Omental fat pad (tissue), 4 donors: ENCODE measurements at places on chromosomes 3 and 15. TPM values are rescaled to one million over a fixed set of nuclear protein-coding genes. Genes with fewer than 3 reads are reported as not detected.

DNA sequence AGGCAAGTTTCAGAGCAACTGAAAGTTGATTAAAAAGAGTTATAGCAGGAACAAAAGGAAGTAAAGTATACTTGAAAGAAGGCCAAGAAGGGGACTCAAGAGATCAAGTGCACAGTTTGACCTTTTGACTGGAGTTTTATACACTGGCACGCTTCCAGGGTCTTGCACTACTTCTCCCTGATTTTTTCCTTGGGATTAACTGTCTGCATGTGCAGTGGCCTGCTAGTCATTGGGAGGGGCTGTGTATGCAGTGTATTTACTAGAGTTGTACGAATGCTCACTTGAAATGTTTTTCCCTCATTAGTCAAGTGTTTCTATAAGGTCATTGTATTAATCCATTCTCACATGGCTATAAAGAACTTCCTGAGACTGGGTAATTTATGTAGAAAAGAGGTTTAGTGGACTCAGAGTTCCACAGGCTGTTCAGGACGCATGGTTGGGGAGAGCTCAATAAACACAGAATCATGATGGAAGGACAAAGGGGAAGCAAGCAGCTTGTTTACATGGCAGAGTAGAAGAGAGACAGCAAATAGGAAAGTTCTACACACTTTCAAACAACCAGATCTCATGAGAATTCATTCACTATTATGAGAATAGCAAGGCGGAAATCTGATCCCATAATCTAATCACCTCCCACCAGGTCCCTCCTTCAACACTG is 571.8 kb downstream of the ZPLD1 start:
- DNase-seq = no peak

DNA sequence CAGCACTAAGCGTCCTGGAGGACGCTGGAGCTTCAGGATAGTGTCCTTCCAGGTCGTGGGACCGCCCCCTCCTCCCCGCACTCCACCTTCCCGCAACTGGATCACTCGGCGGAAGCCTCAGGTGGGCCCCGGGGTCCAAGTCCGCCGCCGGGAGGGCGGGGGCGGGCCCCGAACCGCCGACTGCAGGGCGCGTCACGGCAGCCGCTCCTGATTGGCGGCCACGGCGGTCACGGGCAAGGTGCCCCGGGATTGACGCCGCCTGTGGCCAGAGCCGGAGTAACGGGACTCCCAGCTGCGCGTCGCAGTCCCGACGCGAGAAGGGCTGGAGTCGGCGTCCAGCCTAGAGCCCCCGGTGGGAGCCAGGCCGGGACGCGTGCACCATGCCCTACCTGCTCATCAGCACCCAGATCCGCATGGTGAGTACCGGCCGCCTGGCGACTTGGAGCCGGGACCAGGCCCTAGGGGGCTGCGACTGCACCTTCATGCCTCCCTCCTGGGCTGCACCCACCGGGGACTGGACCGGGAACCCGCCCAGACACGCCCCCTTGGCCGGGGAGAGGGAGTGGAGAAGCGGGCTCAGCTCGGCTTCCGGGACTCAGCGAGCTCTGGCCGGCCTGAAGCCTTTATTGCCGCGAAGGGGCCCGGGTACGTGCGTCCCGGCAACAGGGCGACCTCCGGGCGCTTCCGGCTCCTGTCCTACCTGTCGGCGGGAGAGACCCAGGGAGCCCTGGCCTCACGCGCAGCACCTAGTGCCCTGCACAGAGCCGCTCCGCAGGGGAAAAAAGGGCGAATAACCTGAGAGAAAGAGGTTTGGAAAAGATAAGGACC is at the start of gene GCHFR:
TSS of gene GCHFR (plus strand) at position 268 of the 828 bp plus-strand sequence. CDS start at position 381, 113 bp downstream.
- peak; percentile 38 for DNase-seq

DNA sequence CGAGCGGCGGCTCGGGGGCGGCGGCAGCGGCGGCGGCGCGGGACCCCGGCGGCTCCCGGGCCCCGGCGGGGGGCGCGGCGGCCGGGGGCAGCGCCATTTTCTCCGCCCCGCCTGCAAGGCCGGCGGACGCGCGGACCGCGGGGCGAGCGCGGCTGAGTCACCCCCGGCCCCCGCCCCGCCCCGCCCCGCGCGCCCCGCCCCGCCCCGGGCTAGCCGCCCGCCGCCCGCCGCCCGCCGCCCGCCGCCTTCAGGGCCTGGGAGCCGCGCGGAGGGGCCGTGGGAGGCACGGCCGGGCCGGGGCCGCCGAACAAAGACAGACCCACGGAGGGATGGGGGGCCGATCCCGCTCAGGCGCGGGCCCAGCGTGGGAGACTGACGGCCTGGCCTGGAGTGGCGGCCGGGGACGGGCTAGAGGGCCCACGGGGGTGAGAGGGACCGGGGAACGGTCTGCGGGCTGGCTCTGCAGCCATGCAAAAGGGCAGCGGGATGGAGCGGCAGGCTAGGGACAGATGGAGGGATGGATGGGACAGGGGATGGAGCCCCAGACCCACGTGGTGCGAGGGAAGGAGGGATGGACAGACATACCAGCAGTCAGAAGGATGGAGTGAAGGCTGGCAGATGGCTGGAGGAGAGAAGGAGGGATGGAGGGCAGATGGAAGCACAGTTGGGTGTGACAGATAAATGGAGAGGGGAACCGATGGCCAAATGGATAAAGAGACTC is at the start of gene EIF4E3:
TSS of gene EIF4E3 (minus strand) at position 132 of the 721 bp plus-strand sequence. CDS start at position 97, 35 bp downstream.
- no peak for DNase-seq

DNA sequence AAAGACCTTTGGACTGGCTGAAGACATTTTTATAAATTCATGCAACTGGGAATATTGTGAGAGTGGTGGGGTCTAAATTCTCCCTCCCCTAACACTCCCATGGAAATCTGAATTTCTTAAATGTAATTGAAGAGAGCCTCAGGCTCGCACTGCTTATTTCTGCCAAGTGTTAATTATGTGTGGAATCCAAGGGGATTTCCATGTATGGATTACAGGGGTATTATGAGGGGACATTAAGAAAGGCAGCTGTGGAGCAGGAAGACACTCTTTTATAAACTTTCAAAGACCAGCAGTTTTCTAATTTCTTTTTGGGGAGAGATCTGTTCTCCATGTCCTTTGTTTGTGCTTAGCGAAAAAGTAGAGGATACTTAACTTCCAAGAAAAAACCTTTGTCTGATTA is 152.1 kb upstream of the TBL1XR1 start:
- DNase-seq = no peak

The TRPM1 gene
- total RNA-seq = 1.8 TPM

DNA sequence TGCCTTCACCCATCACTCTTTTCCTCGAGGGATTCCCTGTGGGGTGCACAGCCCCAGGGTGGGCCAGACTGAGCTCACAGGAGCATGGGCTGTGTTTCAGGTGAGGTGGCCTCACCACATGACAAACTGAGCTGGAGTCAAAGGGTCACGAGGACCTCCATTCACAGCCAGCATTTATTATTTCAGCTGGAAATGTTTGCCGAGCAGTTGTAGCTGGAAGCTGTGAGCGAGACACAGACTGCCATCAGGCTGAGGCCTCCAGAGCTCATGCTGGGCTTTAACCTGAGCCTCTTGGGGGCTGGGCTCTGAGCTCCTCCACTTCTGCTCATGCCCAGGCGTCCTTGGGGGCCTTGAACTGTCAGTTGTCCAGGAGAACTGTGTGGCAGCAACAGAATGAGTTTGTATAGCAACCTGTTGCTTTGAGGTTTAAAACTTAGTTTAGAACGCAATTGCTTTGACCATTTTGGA is 57.5 kb downstream of the FLNB start:
- no peak for DNase-seq

- no peak for DNase-seq
These were observed 140.0 kb downstream of the GADL1 start for GRCh38 chr3:30754426-30754825.

The SH2D7 gene
- not detected for total RNA-seq

DNA sequence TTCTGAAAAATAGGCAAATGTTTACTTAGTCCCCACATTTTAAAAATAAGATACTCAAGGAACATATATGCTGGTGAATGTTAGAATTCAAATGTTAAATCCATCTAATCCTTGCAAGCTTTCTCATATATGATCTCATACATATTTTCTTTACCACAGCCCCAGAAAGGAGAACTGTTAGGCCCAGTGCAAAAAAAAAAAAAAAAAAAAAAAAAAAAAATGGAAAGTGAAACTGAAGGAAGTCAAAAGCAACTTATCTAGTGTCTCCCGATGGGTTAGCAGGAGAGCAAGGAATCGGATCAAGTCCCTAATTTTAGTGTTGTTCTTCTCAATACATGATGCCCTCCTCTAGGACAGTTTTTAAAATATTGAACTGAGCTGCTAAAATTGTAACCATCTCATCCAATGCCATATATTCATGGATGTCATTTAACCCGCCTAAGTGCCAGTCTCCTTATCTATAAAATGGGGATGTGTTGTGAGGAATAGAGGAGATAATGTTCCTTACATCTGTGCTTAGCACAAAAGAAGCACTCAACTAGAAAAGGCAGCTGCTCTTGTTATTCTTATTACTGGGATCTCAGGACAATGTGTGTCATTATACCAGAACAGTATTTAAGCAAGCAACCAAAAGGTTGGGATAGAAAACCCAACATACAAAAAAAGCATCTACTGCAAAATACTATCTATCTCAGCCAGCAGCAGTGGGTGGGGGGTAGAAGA is 279.7 kb downstream of the MAGI1 start:
- DNase-seq = no peak

GRCh38 chr3:192108820-192109219 is 618.5 kb downstream of the FGF12 start:
- no peak for DNase-seq

- DNase-seq = no peak
These were observed 7.1 kb downstream of the TEX264 start for GRCh38 chr3:51678186-51678585.

GRCh38 chr3:143083781-143084180 is 35.8 kb upstream of the CHST2 start:
- DNase-seq = no peak

GRCh38 chr3:28940530-28940929 is 340.3 kb upstream of the RBMS3 start:
- DNase-seq = no peak

GRCh38 chr3:48404440-48405342 is 25.2 kb downstream of the PLXNB1 start:
- DNase-seq = no peak

DNA sequence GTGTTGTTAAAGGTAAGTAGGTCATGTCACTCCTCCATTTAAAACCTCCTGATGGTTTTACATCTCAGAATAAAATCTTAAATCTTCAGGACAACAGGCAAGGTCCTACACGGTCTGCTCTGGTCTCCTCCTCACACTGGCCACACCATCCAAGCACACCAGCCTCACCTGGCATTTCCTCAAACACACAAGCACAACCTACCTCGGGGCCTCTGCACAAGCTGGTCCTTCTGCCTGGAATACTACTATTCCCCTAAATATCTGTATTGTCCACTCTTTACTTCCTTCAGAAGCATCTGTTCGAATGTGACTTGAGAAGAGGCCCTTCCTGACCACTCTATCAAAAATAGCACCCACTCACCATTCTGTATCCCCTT is 1.8 kb downstream of the GORASP1 start:
- DNase-seq = no peak

GRCh38 chr3:149959443-149959842 is 11.3 kb downstream of the PFN2 start:
- DNase-seq = no peak

DNA sequence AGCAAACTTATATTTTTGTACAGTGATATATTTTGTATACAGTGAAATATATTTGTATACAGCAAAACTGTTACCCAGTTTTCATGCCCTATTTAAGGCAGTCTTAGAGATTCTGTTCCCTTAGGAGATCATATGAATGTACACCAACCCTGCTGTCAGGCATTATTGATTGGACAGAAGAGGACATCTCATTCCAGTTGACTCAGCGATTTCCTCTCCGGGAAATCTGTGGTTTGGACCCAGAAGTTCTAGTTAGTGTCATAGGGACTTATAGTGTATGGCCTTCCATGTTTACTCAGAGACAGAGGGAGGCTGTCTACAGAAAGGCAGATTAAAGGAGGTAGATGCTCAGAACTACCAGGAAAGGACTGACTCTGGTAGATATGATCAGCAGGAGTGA is 318.8 kb upstream of the KCNMB2 start:
- no peak for DNase-seq

DNA sequence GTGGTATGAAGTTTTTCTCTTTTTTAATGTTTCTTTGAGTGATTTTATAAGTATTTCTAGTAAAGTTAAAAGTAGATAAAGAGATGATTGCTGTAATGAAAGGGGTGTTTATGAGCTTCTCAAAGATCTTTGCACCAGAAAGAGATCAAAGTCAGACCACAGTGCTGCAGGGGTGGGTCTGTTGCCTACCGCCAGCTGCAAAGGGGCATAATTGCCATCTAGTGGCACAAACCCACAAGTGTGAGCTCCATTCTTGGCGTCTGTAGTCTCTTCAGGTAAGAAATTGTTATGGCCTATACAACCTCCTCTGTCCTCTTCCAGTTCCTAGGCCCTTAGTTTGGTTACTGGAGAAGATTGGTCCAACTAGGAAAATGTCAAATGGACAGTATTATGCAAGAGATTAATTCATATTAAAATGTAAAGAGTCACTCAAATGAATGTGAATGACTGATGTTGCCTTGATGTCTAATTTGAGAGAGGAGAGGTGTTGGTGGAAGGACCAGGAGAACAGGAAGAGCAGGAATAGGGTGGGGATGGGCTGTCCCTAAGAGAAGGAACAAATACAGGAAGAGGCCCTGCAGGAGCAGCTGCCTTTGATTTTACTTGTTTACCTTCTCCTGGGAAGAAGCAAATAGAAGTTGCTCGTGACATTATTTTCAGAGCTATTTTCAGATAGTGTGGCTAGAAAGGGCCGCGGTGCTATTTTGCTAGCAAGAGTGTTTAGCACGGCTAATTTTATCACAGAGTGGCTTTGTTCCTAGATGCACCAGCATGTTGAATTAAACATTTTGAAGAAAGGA is 53.0 kb upstream of the GSK3B start:
- no peak for DNase-seq

DNA sequence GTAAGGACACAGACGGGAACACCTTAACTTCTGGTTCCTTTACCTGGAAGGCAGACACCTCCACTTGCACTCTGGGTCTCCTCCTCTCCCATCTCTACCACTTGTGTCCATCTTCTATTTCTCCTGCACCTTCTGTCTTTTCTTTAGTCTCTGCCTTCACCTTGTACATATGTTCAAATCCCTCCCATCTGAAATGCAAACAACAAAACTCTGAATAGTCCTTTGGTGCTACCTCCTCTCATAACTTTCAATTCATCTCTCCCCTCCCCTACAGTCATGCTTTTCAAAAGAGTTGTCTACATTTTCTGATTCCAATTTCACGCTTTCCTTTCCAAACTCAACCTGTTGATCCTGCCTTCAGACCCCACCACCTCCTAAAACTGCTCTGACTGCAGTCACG is 5.3 kb upstream of the CRABP1 start:
- DNase-seq = no peak

DNA sequence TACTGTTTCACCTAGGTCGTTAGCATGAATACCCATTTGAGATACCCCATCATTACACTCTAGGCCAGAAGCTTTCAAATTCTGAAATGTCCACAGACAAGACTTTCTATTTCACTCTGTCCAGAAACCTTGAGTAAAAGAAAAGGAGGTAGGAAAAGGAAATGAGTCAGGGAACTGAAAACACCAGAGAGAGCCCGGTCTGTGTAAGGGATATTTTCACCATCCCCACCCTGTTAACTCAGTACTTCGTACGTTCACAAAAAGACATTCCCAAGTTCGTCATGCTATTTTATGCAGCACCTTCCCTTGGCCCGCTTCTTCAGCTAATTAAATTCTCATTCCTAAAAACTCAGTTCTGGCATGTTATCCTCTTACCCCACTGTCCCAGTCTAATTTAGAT is 89.4 kb upstream of the SOX2 start:
- DNase-seq = no peak
